ENCODE measurements at places on chromosomes 7 and 10.

- no peak for DNase-seq
Measured at GRCh38 chr7:31935124-31936054, 134.8 kb downstream of the PDE1C start.

DNA sequence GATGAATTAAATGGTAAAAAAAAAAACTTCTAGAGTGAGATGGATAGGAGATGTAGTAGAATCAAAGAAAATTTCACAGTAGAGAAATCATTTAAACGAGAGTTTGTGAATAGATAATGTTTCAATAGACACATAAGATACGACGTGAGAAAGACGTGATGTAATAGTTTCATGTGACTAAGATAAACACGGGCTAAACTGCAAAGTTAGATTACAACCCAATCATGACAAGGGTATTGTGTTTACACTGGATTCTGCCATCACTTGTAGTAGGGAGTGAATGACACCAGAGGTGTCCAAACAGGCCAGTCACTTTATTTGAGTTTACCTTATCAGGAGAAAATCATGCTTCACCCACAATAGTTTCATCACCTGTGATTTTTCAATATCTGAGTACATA is 21.6 kb downstream of the SEMA3D start:
- no peak for DNase-seq

GRCh38 chr7:28608731-28609130 is 196.4 kb downstream of the CREB5 start:
- DNase-seq: no peak

GRCh38 chr7:34308595-34308994 is 349.4 kb upstream of the NPSR1 start:
- DNase-seq: no peak

GRCh38 chr10:22539579-22540298 is 174.6 kb downstream of the PIP4K2A start:
- no peak for DNase-seq

DNA sequence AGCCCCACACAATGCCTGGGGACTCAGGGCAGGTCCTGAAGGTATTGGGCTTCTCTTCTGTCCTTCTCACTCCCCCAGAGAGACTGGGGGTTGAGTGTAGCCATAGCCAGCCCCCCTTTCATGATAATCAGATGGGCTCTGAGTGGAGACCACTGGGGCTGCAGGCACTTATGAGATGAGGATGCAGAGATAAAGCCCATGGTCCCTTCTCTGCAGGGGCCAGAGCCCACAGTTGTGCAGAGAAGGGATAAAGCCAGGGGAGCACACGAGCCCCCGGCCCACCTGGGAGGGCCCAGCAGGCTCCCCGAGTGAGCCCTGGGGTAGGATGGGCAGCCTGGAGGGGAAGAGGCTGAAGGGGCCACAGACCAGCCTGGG is 96.2 kb downstream of the BMS1 start:
- no peak for DNase-seq

GRCh38 chr7:115933471-115933870 is 97.1 kb downstream of the TFEC start:
- no peak for DNase-seq

- no peak for DNase-seq
Measured at GRCh38 chr7:16471933-16472332, 6.4 kb upstream of the SOSTDC1 start.
